ENCODE measurements at places on chromosomes 3 and 15.

- DNase-seq, result no peak
Measured at GRCh38 chr3:141963301-141963700, 86.9 kb downstream of the ATP1B3 start.

DNA sequence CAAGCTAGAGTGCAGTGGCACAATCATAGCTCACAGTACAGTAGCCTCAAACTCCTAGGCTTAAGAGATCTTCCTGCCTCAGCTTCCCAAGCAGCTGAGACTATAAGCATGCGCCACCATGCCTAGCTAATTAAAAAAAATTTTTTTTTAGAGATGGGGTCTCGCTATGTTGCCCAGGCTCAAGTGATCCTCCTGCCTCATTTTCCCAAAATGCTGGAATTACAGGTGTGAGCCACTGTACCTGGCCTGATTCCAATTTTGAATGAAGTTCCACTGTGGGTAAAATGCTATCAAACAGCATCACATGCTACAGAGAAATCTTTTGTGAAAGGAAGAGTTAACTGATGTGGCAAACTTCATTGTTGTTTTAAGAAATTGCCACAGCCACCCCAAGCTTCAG is 17.5 kb downstream of the ADPGK start:
- DNase-seq, result no peak

GRCh38 chr3:24545887-24546286 is 51.2 kb upstream of the THRB start:
- no peak for DNase-seq

- no peak for DNase-seq
Measured at GRCh38 chr3:145197051-145197820, 963.7 kb downstream of the PLOD2 start.

DNA sequence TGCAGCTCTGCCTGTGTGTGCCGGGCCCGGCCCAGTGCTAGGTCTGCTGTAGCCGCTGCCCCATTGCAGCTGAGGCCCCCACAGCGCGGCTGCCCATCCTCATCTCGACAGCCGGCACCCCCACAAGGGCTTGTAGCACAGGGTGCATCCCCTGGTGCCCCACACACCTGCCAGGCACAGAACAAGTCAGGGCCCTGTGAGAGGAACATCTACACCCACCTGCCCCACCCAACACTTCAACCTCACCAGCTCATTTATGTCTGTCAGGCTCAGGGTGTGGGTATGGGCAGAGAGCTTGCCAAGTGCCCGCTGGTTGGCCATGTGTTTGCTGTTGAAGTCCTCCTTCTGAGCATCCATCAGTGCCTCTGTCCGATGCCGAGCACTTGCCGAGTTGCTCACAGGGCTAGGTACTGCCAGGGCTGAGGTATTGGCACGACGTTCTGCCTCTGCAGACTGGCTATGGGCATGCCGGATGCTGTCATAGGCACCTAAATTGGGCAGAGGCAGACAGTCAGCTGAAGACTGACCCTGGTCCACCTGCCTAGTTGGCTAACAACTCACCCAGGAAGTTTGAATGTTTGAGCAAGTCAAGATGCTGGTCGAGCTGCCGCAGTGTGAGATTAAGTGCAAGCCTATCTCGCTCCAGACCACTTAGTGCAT is 2.4 kb upstream of the USP19 start:
- DNase-seq, result no peak

GRCh38 chr3:102165367-102165766 is 269.4 kb upstream of the ZPLD1 start:
- no peak for DNase-seq

- DNase-seq, result no peak
Measured at GRCh38 chr3:9820543-9820942, 10.5 kb downstream of the TTLL3 start.

All from SK-N-SH (cell line).